ENCODE measurements at places on chromosomes 2 and 18. TPM values are rescaled to one million over a fixed set of nuclear protein-coding genes. Genes with fewer than 3 reads are reported as not detected.

The C2orf78 gene
- total RNA-seq, result not detected

The RAB17 gene
- 0.54 TPM for total RNA-seq

DNA sequence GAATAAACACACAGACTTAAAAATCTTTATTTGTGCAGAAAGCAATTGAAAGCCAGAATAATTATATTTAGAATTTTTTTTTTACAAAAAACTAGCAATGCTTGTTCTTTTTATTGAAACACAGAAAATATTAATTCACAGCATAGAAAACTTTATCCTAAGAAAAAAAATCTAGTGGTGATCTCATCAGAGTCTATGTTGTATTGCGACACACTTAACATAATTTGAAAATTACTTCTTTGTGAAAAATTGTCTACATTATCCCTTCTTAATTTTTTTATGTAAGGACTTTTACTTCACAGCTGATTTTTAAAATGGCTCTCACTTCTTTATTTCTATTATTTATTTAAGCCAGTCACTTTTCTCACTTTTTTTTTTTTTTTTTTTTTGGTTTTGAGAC, 103.4 kb downstream of the LDLRAD4 start:
- no peak for DNase-seq

DNA sequence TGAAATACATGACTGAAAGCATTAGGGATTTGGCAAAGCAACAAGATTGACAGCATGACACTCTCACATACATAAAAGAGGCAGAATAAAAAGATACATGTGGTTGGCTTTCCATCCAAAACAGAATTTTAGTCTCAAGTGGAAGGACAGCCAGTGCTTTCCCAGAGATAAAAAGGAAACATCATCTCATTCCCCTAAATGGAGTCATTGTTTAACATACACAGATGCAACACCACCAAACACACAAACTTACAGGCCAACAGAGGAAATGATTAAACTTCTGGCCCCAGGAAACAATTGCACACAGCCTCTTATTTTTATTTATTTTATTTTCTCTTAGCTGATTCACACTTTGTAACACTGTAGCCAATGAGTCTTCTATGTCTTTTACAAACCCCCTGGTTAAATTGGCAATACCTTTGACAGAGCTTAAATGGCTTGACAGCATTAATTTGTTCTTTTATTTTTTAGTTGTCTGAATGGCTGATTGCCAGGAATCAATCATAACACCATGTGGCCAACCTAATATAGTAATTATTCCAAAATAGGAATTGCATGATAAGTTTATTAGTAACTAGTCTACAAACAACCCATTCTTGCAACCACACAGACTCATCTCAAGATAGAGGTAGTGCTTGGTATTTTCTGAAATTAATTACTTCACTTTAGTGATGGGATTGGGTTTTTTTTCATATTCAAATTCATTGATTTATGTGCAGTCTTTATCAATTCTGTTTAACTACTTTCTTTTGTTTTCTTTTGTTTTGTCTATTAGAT, 190.5 kb downstream of the RND3 start:
- peak; percentile 56 for DNase-seq

GRCh38 chr2:138779406-138779780, 797 bp downstream of the NXPH2 start:
- DNase-seq, result no peak

GRCh38 chr2:141767051-141767450, 363.8 kb downstream of the LRP1B start:
- DNase-seq, result no peak
